A549 (cell line): ENCODE measurements at places on chromosomes 7 and 10. TPM values are rescaled to one million over a fixed set of nuclear protein-coding genes. Genes with fewer than 3 reads are reported as not detected.

DNA sequence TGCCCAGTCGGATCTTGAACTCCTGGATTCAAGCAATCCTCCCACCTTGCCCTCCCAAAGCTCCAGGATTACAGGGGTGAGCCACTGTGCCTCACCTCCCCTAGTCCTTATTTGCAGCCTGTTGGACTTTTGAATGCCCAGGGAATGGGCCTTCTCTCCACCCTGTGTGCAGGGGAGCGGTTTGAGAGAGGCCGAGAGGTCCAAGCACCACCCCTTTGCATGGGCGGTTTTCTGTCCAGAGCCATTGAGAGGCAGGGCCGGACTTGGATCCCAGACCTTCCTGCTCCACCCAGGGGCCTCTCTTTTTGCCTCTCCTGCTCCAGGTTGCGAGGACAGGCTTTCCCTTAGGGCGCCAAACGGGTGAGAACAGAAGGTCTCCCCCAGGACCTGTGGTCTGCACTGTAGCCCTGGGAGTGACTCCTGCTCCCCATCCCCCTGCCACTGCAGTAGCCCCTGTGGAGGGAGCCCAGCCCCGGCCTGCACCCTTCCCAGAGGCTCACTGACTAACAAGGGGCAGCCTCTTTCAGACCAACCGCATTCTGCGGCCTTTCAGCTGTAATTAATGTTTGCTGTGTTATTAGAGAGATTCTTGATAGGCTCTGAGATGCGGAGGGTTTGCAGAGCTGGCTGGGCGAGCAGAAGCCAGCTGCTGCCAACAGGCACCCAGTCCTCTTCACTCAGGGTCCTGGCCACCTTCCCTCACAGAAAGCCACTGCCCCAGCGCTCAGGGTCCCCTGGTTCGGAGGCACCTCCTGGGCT lies 57.9 kb downstream of the ELFN1 start:
- no peak for DNase-seq

DNA sequence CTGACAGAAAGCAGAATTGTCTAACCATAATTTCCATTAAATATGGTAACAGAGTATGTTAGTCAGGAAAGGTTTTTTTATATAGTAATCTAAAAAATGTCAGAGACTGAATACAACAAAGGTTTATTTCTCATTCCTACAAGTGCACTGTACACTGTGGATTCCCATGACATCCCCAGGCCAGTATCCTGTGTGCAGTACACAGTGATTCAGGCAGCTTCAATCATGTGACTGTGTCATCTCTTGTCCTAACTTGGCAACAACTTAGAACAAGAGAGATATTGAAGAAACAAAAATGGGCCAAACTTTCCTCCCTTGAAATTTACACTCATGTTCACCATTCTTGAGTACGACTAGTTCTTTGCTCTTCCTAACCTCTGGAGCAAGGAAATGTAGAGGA lies 189.8 kb upstream of the SEMA3A start:
- DNase-seq, result no peak

- DNase-seq, result no peak
Observed at GRCh38 chr10:117674201-117674600, 131.7 kb downstream of the EMX2 start.

DNA sequence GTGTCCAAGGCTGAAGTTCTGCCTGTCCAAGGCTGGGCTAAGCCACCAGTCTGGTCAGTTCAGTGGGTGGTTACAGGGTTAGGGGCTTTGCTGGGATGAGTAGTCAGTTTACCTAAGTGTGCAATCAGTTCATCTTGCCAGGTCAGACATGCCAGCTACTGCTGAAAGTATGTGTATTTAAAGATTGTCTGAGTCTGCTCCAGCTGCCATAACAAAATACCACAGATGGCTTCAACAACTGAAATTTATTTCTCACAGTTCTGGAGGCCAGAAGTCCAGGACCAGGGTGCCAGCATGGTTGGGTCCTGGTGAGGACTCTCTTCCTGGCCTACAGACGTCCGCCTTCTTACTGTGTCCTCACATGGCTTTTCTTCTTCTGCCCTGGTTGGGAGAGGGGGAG lies 52.4 kb upstream of the TNS3 start:
- DNase-seq, result no peak

GRCh38 chr7:87935384-87935706 lies 1.3 kb downstream of the ADAM22 start:
- no peak for DNase-seq

DNA sequence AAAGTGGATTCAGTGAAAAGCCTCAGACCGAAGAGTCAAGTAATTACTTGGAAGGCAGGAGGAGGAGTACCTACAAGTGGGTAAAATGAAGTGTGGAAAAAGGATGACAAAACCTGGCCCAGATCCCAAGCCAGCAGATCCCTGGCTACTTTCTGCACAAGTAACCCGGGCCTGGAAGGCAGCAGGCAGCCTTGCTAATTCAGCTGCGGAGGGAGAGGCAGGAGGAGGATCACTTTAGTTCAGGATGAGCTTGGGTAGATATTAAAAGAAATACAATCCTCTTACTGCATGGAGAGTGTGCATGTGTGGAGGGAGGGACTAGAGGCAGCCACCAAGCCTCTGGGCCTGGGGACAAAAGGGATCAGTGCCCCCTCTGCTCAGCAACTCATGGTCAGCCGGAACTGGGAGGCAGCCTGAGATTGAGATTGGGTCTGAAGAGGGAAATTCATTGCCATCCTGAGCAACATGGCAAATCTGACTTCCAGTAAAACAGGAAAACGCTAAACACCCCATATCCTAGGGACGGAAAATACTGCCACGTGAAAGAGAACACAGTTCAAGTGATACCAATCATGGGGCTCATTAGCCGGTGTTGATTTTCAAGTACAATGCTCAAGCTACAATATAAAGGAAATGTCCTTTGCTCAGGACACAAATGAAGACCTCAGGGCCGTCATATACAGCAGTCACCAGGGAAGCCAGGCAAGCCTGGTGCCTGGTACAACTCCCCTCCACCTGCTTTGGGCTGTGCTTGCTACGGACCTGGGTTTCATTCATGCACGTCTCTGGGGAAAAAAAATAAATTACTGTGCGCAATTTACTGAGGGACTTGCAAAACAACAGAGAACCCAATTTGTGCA lies 1.3 kb downstream of the AMPH start:
- no peak for DNase-seq

DNA sequence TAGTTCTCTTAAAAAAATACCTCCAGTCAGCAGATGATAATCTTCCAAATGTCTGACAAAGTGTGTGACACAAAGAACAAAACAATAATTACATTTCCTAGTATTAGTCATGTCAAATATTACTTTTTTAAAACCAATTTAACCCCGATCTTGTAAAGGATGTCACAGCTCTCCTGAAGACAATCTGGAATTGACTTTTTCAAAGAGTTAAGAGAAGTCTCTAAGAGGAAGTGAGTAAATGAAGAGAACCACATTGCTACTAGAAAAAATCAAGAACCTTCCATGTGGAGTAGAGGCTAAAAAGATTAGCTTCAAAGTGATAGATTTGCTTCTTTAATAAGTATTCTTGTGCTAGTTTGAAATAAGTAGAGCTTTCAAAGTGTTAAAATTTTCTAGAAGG lies 218.2 kb upstream of the IMMP2L start:
- DNase-seq, result no peak

DNA sequence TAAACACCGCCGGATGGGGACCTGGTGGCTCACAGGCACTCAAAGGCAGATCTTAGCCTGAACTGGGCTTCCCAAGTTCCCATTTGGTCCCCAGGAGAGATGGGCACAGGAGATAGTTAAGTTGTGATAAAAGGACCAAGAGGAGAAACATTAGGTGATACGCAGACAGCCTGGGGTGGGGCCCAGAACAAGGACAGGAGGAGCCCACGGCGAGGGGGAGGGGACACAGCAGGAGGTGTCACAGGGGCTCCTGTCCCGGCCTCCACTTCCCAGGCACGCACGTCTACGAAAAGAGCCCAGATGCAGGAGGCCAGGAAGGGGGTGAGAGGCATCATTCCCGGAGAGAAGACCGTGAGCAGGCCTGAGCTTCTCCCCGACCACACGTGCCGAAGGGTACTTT lies 16.3 kb upstream of the DNAAF5 start:
- no peak for DNase-seq

- DNase-seq, result no peak
Observed at GRCh38 chr10:48444861-48445841, 138.7 kb downstream of the MAPK8 start.

GRCh38 chr7:47970761-47971160 lies 8.7 kb downstream of the HUS1 start:
- no peak for DNase-seq

GRCh38 chr10:129784891-129785290 lies 179.2 kb downstream of the EBF3 start:
- DNase-seq, result no peak

DNA sequence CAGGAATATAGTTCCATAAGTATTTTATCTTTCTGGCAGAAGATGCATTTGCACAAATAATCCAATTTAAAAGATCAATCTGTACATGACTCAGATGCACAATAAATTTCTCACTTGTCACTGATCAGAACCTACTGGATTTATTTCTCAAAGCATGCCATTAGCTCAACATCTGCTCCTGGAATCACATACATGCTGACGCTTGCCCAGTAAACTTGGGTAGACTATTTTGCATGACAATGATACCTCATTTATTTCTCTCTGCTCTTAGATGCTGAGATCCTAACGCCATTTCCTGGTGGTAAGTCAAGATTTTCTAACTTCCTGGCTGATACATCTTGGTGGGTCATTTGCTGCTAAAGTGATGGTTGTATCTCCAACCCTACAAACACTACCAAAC lies 33.8 kb upstream of the C10orf120 start:
- DNase-seq, result no peak

SYT15B gene
- 1.9 to 2.1 TPM (median 2.0 TPM) in 3 replicates for polyA plus RNA-seq

AOAH gene
- not detected in 3 replicates for polyA plus RNA-seq

NFKB2 gene
- polyA plus RNA-seq, result 35.7 to 63.6 TPM (median 36.6 TPM) in 3 replicates

OPN1SW gene
- polyA plus RNA-seq, result not detected in 3 replicates
